Muscle of back (tissue), 13 donors: ENCODE measurements at places on chromosomes 3 and 15.

GRCh38 chr3:55330355-55330754 lies 156.8 kb downstream of the WNT5A start:
- peak; percentile 89 for DNase-seq

DNA sequence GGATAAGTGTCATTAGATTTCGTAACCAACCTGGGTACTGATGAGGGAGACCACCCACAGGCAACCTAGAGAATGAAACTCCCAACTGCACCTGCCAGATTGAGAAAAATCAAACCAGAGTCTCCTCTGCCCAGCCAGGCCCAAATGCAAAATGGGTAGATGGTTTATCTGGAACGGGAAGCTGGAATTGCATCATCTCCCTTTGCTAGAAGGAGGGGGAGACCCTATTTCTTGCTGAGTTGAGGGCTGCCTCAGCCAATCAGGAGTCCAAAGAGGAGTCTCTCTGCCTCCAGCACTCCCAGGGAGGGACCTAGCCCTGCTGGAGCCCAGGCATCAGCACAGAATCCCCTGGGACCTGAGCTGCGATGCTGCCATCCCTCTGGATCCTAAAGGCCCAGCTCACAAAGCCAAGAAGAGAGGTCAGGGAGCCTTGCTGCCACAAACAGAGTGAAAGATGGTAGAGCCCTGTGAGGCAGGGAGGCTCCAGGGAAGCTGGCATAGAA lies 8.1 kb downstream of the RMDN3 start:
- no peak for DNase-seq

DNA sequence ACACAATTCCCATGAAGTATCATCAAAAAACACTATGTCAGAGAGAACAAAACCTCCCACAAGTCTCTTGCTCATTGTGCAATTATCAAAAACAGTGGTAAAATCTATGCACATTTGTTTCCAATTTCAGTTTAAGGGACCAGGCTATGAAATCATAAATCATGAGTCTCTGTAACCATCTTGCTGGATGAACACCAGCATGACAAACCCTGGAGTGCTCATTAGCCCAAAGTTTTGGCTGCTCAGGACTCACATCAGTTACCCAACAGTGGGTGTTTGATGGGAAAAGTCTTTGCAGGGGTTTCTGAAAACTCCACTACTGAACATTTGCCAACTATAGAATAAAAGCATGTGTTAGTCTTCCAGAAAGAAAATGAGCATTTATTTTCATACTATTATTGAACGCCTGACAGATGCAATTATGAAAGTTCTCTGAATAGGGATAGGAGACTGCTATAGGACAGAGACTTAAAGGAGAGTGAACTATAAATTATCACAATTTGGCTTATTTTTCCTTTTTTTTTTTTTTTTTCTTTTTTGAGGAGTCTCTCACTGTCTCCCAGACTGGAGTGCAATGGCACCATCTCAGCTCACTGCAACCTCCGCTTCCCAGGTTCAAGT lies 240.8 kb upstream of the KCNMB2 start:
- DNase-seq = peak; percentile 57

DNA sequence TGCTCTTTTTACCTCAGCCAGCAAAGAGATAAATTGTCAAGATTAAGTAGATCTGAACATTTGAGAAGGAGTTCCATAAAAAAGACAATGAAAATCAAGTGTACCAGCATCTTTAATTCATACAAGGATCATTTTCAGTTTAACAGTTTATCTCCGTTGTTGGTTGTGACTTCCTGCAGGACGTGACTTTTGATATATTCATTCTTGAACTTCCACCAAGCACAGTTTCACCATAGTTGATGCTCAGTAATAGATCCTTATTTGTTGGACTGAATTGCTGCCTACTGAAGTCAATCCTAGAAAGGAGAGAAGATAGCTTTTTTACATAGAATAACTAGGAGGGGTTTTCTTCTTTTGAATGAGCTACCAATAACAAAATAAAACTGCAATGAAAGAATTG lies 408.2 kb downstream of the LPP start:
- DNase-seq = no peak

DNA sequence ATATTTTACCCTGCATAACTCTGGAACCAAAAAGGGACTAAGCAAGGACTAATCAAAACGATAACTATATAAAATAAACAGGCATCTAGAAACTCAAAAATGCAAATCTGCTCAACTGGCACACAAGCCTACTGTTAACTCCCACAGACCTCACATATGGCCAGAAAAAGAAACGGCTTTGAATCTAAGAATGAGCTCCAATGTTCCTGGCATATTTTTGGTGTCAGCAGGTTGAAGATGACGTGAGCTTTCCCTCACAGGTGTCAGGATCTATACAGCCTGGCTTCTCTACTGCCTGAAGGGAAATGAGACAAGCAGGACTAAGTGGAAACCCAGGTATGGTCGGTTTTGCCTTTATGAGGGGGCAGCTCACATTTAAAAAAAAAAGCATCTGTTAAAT lies 120.1 kb upstream of the SPATA12 start:
- no peak for DNase-seq

GRCh38 chr3:46536758-46537157 lies 29.3 kb downstream of the LRRC2 start:
- DNase-seq = no peak

- no peak for DNase-seq
Observed at GRCh38 chr15:31561156-31561555, 234.5 kb downstream of the KLF13 start.

DNA sequence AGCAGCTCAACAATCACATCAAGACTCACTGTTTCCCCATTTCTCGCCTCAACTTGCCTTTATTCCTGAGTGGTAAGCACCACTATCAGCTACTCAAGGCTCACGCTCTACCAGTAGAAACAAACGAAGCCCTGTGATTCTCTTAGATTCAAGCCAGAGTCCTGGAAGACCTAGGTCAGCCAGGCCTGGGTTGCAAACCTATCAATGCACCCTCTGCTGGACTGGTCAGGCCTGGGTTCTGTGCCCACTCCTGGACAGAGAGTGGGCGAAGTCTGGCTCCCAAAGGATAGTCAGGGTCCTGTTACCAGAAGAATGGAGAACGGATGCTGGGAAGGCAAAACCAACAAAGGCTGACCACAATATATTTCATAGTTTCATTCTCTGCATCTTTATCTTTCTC lies 308.4 kb downstream of the SHQ1 start:
- no peak for DNase-seq

GRCh38 chr3:12451481-12451880 lies 32.8 kb upstream of the TSEN2 start:
- no peak for DNase-seq

DNA sequence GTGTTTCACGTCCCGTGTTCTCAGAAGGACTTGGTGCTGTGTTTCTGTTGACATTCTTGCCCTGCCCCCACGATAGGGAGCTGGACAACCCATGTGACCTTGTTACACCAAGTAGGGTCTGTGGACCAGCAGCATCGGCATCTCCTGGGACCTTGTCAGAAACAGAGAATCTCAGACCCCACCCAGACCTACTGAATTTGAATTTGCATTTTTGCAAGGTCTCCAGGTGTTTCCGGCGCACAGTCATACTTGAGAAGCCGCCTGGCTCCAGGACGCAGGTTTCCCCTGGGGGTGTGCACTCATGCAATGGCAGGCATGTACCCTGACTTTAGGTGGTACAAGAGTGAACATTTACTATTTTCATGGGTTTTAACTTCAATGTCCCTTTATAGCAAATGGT lies 117.9 kb downstream of the TLE3 start:
- DNase-seq = no peak

DNA sequence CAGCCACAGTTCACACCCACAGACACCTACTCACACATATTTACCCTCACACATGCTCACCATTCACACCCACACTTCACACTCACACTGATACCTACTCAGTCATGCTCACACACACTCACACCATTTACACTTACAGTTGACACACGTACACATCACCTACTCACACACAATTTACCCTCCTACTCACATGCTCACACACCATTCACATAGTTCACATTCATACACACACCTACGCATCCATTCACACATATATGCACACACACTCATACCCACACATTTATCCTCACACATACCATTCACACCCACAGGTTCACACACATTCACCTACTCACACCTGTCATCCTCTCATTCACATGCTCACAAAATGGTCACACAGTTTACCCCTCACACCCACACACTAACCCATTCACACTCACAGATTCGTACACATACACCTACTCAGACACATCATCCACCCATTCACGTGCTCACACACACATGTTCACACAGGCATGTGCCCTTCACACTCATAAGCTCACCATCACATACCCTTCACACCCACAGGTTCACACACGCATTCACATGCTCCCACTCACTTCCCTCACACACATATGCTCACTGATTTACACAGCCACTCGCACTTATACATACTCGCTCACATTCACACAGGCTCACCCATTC lies 42.3 kb downstream of the HMCES start:
- DNase-seq = no peak

DNA sequence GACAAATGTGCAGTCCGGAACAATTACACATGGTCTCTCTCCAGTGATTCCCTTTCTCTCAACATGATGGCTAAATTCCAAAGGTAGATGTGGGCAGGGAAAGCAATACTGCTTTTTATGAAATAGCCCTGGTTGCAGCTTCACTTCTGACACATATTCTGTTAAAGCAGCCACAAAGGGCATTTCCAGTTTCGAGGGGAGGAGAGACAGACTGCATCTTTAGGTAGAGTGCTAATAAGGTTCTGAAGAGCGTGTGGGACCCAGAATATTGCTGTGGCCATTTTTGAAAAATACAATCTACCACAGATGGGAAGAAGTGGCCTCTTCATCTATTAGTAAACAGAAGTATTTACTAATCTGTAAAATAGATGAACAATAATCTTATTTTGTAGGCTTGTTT lies 139.3 kb upstream of the PEX5L start:
- no peak for DNase-seq
